Dorsolateral prefrontal cortex (tissue), 122 donors: ENCODE measurements at places on chromosomes 13 and 19.
A peak's percentile ranks its signal among the peaks of the same experiment; 100 is the strongest.

DNA sequence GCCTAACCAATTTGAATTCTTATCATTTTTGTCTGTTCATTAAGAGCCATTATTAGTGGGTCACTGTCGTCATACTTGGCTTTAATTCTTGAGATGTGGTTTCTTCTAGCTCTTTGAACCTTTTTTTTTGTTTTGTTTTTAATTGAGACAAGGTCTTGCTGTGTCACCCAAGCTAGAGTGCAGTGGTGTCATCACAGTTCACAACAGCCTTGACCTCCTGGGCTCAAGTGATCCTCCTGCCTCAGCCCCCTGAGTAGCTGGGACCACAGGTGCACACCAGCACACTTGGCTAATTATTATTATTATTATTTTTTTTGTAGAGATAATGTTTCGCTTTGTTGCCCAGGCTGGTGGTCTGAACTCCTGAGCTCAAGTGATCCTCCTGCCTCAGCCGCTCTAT, 25.8 kb upstream of the LDLR start:
- DNase-seq, result no peak

DNA sequence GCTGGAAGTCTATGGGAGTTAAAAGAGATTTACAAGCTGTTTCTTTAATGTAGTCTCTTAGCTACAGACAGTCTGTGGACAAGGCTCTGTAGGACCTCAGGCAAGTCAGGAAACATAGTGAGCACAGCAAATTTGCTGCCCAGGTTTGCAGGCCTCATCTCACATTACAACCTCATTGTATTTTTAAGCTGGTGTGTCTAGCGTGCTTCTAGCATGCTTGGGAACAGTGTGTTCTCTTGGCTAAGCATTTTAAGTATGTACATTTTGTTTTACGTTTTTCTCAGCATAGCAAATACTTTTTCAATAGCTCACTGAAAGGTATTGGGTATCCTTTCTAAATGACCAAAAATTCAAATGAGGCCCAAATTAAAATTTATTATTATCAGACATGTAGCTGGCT, 113.2 kb downstream of the STARD13 start:
- no peak for DNase-seq

- no peak for DNase-seq
Observed at GRCh38 chr13:76048675-76049375, 412.7 kb downstream of the LMO7 start.

GRCh38 chr13:89052699-89053098, 1381.5 kb downstream of the SLITRK5 start:
- no peak for DNase-seq

GRCh38 chr13:33642374-33643065, 175.4 kb upstream of the RFC3 start:
- DNase-seq, result no peak

- DNase-seq, result no peak
Observed at GRCh38 chr13:101383595-101383994, 32.7 kb downstream of the NALCN start.

DNA sequence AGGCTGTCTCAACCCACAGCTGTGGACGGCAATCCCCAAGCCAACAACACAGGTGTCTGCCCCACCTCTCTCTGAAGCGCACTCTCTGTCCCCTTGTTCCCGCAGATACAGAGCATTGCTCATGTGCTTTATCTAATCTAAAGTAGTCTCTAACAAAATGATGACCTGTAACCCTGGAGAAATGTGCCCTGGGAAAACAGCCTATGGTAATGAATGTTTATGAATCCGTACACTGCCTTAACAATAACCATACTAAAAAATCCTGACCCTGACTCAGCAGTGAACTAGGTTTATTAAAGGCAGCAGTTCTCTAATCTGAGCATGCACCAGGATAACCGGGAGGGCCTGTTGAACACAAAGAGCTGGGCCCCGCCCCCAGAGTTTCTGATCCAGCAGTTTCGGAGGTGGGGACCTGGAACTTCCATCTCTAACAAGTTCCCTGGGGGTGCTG, 50.7 kb upstream of the SLC15A1 start:
- DNase-seq, result no peak

DNA sequence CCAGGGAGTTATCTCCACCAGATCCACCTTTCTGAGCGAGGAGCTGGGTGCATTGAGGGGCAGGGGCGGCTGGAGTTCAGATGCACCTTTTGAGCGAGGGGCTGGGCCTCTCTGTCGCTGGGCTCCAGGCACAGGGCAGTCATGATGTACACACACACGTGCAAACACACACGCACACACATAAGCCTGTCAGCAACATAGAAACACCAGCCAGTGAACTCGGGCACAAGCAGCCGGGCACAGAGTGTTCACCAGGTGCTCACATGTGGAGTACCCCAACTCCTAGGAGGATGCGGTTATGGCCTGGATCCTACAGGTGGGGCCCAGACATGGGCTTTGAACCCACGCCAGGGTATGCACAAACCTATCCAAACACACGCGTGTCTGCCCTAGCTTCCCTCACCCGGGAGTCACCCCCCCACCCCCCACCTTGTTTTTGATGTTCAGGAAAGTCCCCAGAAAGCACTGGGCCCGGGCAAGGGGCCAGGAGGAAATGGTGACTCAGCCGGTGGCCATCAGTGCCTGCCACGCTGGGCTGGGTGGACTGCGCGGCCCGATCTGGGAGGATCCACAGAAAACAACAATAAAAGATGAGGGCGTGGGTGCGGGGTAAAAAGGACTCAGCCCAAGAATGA, 13.3 kb downstream of the ARRDC2 start:
- peak; percentile 74 for DNase-seq

DNA sequence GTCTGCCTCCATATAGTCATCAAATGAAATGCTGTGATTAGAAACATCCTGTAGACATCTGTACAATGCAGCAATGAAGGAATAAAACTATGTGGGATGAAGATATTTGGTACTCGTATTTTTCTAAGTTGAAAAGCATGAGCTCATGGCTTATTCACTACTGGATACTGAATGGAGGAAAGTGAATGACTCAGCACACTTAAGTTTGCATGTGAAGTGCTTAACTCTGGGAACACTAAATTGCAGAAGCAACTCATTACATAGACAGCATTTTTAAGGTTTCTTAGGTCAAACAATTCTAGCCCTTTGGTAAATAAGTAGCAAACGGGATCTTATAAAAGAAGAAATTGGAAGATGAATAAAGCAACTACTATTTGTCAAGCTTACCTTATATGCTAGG, 429.0 kb upstream of the MIR17HG start:
- no peak for DNase-seq

GRCh38 chr19:57078802-57079201, 41.0 kb upstream of the USP29 start:
- DNase-seq, result no peak
